Anterior cingulate cortex (tissue), 58 donors: ENCODE measurements at places on chromosomes 11 and 22.

GRCh38 chr11:75563978-75564552 lies 2.0 kb downstream of the SERPINH1 start:
- no peak for DNase-seq

DNA sequence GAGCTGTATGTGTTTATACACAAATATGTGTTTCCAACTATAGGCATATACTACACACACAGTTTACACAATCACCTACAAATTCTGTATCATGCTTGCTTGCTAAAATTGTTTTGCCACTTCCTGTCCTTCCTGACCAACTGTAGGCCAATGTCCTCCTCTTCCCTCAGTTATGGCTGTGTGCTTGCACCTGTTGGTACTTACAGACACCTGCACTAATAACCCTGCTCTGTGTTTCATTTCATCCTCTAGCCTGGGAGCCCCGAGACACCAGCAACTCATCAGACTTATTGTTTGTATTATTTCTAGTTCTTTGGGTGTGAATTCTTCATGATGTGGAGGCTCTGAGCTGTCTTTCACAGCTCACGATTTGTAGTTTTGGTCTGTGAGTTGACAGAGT lies 1.8 kb upstream of the NCF4 start:
- DNase-seq = no peak

DNA sequence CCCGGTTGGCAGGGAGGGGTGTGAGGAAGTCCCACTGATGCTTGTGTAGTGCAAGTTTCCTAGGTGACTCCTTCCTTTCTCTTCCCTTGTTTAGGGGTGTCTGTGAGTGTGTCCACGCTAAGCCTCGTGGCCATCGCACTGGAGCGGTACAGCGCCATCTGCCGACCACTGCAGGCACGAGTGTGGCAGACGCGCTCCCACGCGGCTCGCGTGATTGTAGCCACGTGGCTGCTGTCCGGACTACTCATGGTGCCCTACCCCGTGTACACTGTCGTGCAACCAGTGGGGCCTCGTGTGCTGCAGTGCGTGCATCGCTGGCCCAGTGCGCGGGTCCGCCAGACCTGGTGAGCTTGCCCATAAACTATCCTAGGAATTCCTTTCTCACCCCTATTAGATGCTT lies 10.4 kb downstream of the CCKBR start:
- DNase-seq = no peak

DNA sequence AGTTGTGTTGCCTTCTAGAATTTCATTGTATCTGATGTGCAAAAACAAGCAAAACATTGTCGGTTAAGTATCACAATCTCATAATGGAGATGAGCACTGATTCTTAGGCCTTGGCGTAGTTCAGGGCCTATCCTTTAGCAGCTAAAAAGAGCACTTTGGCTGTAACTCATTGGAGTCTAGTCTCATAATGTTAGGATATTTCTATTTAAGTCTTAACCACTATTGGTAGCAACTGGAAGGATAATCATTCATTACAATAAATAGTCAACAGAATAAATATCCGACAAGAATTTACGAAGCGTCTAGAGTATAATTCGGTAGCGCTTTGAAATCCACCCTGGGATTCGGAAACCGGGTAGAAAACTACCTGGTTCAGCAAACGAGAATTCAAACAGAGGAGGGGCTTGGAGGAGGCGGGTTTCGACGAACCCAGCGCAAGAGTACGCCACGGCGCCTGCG lies 461 bp upstream of the EED start:
- DNase-seq = peak; percentile 78

GRCh38 chr22:39080052-39080762 lies 3.1 kb downstream of the APOBEC3G start:
- DNase-seq = no peak

DNA sequence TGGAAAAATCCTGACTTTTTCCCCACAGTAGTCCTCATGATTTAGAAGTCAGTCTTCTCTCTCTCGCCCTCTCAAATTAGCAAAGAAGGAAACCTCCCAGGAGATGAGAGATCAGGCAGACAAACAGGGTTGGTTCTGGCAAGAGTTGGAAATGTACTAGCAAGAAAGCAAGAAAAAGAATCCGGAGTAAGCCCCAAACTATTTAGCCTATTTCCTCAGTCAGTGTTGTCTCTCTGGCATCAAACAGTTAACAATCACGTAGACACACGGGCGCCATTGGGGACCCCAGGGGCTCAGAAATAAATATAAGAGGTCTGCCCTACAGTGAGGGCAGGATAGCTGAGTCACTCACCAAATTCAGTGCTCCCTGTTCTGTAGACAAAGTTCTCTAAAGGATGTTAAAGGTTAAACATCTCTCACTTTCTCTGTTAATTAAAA lies 4.7 kb downstream of the C11orf52 start:
- DNase-seq = no peak

- DNase-seq = no peak
These were observed 110.2 kb downstream of the ST3GAL4 start for GRCh38 chr11:126465573-126466188.

DNA sequence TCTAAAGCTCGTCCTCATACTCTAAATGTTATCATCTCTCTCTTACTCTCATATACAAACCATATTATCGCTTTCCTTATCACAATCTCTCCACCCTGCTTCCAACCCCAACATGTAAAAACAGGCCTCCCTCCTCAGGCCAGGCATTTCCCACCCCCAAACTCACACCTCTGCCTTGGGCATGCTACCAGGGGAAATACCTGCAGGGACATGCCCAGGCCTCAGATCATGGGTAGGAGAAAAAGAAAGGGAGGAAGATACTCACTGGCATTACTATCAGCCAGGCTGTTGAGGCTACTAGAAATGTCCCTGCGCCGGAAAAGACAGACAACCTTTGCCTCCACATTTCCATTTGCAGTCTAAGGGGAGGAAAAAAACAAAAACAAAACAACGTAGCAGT lies 1.8 kb downstream of the MTA2 start:
- DNase-seq = no peak

DNA sequence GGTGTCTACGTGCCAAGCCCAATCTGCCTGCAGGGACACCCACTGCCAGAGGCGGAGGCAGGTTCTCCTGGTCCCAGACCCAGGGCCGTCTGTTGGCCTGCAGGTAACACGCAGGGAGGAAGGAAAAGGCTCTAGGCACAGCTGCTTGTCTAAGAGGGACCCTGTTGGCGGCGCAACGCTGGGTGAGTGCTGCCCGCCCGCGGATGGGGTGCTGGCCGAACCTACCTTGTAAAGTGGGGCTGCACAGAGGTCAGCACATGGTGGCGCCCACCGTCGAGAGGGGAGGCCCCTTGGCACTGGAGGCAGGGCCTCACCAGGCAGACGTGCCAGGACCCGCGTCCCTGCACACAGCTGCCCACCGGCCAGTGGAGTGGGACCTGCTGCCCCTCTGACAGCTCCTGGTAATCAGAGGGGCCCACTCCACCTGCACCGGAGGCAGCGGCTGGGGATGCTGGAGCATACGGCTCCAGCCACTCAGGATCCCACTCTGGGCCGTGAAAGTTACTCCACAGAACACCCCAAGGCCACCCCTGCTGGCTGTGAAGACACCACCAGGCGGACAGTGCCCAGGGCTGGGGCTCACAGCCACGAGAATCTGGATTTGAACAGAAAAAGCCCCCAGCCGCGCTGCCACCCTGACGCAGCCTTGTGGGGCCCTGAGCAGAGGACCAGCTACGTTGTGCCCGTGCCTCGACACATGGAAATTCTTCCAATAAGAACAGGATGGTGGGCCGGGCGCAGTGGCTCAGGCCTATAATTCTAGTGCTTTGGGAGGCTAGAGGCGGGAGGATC lies 24.0 kb downstream of the TBX1 start:
- DNase-seq = no peak

GRCh38 chr11:124878759-124879492 lies 13.7 kb downstream of the ROBO3 start:
- no peak for DNase-seq

DNA sequence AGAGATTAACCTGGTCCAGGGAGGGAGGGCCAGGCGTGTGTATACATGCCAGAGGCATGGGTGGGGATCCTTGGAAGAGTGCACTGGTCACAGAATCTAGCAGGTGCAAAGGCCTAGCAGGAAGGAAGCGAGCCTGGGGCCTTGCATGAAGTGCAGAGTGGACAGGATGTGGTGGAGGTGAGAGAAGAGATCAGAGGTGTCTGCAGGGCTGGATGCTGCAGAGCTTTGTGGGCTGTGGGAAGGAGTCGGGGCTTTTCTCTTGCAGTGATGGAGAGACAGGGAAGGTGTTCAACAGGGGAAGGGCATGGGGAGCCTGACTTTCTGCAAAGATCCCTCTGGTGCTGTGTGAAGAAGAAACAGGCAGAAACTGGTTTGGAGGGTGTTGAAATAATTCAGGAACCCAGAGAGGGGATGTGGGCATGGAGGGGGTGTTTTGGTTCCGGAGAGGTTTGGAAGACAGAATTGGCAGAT lies 2.5 kb upstream of the TPST2 start:
- no peak for DNase-seq

- no peak for DNase-seq
These were observed 18.4 kb downstream of the SPATA19 start for GRCh38 chr11:133826866-133827265.

- DNase-seq = no peak
These were observed 162.7 kb downstream of the NTM start for GRCh38 chr11:131533149-131533548.

- DNase-seq = no peak
These were observed 109.3 kb upstream of the SYT13 start for GRCh38 chr11:45395421-45395820.

GRCh38 chr22:49150801-49151221 lies 676.9 kb downstream of the BRD1 start:
- DNase-seq = no peak

GRCh38 chr11:37050311-37050710 lies 452.3 kb upstream of the RAG2 start:
- DNase-seq = no peak

DNA sequence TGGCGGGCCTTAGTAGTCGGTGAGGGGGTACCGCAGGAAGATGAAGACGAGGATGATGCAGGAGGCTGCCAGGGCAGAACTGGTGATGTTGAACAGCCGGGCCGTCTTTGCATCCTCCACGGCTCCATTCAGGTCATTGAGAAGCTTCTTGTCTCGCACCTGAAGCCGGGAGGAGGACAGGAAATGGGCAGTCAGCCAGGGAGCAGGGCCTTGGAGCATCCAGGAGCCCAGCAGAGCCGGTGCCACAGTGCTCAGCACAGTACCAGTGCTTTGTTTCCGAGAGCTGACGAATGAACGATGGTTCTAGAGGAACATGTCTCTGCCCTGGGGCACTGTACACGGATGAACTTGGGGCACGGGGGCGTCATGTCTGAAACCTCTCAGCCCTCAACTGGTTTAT lies 15.1 kb downstream of the IFITM10 start:
- no peak for DNase-seq

- DNase-seq = no peak
These were observed 34.2 kb upstream of the CTTN start for GRCh38 chr11:70364178-70364577.

DNA sequence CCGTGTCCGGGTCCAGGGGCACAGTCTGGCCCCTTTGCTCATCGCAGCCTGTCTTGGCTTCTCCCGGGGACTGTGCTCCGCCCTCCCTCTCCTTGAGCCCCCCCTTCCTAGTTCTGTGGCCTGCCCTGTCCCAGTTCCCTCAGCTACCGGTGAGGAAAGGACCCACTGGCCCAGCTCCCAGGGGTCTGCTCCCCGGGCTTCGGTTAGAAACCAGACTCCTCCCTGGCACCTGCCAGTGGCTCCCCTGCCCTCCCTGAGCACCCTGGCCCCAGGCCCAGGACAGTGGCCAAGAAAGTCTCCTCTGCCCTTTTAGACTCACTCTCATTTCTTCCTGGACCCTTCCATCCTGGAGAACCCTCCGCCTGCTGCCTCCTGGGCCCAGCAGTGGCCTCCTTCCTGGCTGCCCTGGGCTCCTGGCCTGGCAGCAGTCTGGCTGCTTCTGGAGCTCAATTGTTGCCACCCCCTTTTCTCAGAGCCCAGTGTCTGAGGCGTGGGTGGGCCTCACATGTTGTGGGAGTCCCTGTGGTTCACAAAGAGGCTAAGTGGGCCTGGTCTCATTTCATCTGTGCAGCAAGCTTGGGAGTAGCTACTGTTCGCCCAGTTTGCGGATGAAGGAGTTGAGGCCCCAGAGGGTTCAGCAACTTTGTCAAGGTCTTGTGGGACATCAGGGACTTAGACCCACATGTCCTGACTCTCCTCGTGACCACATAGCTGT lies 12.6 kb downstream of the PRDM11 start:
- DNase-seq = no peak

DNA sequence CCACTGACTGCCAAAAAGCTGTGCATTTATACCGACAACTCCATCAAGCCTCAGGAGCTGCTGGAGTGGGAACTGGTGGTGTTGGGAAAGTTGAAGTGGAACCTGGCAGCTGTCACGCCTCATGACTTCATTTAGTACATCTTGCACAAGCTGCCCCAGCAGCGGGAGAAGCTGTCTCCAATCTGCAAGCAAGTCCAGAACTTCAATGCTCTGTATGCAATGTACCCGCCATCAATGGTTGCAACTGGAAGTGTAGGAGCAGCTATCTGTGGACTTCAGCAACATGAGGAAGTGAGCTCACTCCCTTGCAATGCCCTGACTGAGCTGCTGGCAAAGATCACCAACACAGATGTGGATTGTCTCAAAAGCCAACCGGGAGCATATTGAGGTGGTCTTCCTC lies at the start of gene SLC22A25:
TSS of gene SLC22A25 (minus strand) at position 67 of the 400 bp plus-strand sequence. CDS start 13,947 bp downstream, outside the sequence.
- no peak for DNase-seq

- DNase-seq = no peak
These were observed 1342.8 kb downstream of the TBC1D22A start for GRCh38 chr22:48105259-48105658.
